NCI-H2171 (cell line): ENCODE measurements at places on chromosomes 16 and 17.

GRCh38 chr16:58634265-58634802, 4.7 kb upstream of the CNOT1 start:
- DNase-seq, result no peak

DNA sequence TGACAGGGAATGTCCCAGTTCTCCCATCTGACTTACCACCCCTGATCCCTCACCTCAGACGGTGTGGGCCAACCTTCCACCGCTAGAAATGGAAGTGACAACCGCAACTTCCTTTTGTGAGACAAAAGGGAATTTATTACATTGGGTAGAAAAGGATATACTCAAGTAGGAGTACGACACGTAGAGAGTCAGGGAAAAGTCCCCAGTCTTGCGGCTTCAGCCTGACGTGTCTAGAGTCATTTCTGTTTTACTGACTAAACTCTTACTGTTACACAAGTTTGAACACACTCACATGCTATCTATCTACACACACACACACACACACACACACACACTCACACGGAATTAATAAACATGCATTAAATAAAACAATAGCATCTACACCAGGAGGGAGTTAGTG, 178.9 kb downstream of the COPRS start:
- DNase-seq, result no peak

DNA sequence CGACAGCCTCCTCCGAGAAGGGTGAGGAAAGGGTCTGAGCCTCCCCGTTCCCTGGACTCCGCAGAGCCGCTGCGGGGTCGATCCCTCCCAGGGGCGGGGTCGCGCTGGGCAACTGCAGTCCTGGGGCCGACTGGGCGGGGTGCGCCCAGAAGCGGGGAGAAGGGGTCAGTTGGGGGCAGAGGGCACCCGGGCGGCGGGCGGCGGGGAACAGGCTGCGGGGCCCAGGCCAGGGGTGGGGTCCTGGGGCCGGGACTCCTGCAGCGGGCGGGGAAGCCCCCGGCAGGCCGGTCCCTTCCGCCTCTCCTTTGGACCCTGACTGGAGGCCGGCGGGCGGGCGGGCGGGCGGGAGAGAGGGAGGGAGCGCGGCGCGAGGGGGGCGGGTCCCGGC, 352 bp downstream of the GGNBP2 start:
- no peak for DNase-seq

DNA sequence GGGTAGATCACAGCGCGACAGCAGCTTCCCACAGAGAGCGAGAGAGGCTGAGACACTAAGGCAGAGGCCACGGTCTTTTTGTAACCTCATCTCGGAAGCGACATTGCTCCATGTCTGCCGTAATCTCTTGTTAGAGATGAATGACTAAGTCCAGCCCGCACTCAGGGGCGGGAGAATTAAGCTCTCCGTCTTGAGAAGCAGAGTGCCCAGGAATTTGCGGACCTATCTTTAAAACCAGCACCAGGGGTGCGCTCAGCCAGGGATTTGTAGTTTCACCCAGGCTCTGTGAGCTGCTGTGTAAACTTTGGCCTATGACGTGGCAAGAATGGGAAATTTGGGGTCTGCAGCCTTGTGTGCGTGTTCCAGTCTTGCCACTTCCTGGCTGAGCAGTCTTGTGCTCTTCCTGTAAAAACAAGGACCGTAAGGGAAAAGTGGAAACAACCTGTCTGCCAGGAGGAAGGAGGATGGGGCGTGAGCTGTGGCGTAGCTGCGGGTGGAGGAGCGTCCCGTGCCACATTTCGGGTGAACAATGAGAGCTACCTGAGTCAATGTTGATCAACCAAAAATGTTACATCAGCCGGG, 16.0 kb upstream of the JPH3 start:
- no peak for DNase-seq

GRCh38 chr17:10117581-10118001, 80.8 kb downstream of the GAS7 start:
- DNase-seq, result no peak

- peak; percentile 90 for DNase-seq
Measured at GRCh38 chr16:27920391-27920891, 143.1 kb downstream of the GSG1L start.

GRCh38 chr16:55489956-55490265, 10.9 kb downstream of the MMP2 start:
- no peak for DNase-seq

- DNase-seq, result no peak
Measured at GRCh38 chr16:53503991-53504663, 1.1 kb upstream of the AKTIP start.

DNA sequence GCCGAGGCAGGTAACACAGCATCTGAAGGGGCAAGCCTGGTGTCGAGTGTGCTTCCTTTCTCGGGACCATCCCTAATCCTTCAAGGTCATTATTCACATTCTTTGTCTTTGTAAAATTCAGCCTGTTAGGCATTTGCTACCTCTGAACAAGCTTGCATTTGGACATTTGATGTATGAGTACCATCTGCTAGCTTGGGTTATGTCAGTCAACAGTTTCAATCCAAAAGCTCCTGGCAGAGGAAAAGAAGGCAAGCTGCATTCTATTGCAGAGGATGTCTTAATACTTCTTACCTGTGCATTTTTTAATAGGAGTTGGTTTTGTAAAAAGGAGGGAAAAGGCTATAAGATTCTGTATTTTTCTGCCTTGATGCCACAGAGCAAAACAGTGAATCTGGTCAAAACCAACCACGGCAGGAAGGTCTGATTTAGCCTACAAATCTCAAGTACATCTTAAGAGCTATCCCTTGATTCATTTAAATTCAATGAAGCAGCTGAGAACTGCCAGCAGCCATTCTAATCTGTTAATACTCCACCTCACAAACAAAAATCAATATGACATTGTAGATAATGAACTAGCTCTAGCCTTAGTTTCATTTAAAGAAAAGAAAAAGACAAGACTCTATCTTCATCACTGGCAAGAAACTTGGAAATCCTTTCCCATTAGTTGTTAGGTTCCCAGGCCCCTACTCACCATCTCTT, 39.0 kb downstream of the TEX2 start:
- DNase-seq, result no peak

GRCh38 chr16:89361751-89362539, 128.4 kb downstream of the ANKRD11 start:
- no peak for DNase-seq

- peak; percentile 86 for DNase-seq
Measured at GRCh38 chr16:19840524-19841110, 44.0 kb downstream of the GPRC5B start.

GRCh38 chr17:10337136-10337535, 35.7 kb downstream of the MYH13 start:
- DNase-seq, result no peak

DNA sequence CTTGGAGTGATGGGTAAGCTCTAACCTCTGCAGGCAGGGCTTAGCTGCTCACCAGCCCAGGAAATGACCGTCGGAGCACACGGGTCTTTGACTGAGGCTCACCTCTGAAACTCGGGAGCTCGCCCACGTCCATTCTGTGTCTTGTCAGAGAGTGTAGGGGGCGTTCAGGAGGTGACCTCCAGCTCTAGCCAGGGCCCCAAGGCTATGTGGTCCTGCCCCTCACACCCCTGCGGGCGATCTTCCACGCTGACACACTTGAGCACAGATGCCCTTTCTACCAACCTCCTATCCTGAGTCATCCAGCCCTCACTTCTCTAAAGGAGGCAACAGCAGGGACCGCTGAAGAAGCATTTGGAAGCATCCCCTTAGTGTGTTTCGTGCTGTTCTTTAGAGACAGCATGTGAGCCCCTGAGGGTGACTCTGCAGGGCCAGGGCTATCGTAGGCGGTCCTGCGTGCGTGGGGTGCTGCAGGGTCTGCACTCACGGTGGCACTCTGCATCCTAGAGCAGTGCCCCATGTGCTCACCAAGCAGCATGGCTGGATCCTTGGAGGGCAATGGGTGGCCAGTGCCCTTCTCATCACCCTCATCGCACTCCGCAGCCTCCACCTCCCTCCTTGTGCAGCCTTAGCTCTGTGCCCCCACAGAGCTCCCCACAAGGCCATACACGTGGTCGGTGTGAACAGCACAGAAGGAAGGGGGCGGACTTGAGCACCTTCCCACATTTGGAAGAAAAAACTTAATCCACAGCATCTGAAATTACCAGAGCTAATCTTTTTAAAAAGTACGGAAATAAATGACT, 33.8 kb downstream of the SLC47A1 start:
- no peak for DNase-seq

DNA sequence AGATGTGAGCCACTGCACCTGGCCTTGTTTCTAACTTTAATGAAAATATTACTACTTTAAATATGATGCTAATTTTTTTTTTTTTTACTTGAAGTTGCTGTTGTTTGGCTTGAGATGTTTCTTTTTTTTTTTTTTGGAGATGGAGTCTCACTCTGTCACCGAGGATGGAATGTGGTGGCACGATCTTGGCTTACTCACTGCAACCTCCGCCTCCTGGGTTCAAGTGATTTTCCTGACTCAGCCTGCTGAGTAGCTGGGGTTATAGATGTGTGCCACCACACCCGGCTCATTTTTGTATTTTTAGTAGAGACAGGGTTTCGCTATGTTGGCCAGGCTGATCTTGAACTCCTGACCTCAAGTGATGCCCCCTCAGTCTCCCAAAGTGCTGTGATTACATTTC, 23.6 kb downstream of the IGSF6 start:
- no peak for DNase-seq

- DNase-seq, result no peak
Measured at GRCh38 chr16:89815639-89816348, 653 bp downstream of the FANCA start.

DNA sequence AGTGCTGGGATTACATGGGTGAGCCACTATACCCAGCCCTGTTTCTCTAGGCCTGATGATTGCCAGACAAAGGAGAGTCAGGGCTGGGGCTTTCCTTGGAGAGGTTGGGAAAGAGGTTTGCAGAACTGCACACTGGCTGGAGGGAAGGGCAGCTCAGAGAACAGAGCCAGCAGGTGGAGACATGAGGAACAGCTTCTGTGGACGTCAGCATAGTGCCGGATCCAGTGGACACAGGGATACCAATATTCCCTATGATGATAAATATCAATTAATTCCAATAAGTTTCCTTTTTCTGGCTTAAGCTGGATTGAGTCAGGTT, 43.2 kb upstream of the SCNN1B start:
- DNase-seq, result no peak

GRCh38 chr16:82016263-82016662, 5.0 kb upstream of the SDR42E1 start:
- DNase-seq, result no peak
